Activated T-helper 17 cell treated with anti-CD3 and anti-CD28 coated beads, Interleukin-2, amount 50 U/mL, for 72 hours (primary cell): ENCODE measurements at places on chromosomes 16 and 17.
A peak's percentile ranks its signal among the peaks of the same experiment; 100 is the strongest.

GRCh38 chr17:54861471-54861983 is 39.1 kb upstream of the TOM1L1 start:
- ATAC-seq = no peak

GRCh38 chr17:33267271-33267790 is 25.8 kb downstream of the ASIC2 start:
- peak; percentile 42 for ATAC-seq

GRCh38 chr17:80260069-80260535 is 550 bp upstream of the RNF213 start:
- ATAC-seq = peak; percentile 43

DNA sequence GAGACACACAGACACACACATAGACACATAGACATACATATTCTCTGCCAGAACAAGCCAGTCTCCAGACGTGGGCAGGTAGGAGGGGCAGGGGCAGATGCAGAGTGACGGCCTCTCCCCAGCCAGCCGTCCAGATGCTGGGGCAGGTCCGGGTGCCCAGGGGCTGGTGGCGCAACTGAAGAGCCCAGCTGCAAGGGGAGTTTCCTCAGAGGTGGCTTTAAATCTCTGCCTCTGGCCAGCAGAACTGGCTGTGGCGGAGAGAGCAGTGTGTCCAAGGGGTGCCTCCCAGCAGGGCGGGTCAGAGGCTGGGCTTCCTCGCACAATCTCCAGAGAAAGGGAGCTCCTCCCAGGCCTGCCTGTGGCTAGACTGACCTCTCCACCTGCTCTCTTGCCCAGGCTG is 9.4 kb upstream of the GCGR start:
- no peak for ATAC-seq

GRCh38 chr17:78515480-78515879 is 61.7 kb downstream of the DNAH17 start:
- ATAC-seq = no peak

- no peak for ATAC-seq
Measured at GRCh38 chr17:69468207-69468606, 53.7 kb downstream of the MAP2K6 start.

DNA sequence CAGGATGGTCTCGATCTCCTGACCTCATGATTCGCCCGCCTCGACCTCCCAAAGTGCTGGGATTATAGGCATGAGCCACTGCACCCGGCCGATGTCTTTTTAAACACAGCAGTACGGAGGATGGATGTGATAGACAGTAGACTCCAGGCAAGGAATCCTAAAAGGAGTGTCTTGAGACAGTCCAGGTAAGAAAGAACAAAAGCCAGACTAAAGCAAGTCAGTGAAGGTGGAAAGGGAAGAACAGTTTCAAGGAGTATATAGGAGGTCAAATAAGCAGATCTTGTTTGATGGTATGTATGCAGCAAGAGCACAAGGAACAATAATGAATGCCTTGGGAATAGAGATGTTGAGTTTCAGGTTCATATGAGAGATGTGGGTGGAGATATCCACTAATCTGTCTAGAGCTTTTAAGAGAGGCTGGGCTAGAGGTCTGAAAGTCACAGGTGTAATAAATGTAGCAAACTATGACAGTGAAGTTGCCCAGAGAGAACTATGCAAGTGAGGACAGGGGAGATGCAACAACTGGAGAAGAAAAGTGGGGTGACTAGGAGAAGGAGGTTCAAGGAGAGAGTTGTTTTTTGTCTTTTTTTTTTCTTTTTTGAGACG is 4.5 kb downstream of the TUBD1 start:
- no peak for ATAC-seq

- ATAC-seq = no peak
Measured at GRCh38 chr16:6861815-6862477, 470.7 kb upstream of the RBFOX1 start.

DNA sequence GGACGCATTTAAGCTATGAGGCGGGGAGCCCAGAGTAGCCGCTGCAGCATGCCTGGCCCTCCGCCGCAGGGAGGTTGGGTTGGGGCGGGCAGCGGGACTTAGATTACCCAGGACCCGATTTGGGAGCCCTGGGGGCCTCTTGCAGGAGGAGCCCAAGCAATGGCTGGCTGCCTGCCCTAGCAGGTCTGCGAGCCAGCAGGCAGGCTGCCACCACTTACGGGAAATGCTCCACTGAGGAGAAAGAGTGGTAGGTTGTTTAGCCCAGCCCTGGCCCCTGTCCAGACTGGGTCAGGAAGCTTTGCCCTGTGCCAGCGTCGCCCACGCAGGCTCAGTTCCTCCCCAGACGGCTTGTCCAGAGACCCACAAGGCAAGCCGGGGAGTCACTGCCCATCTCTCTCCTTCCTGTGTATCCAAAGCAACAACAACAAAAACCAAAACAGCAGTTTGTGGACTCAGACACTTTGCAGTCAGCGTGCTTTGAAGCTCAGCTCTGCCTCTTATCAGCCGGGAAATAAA is 10.3 kb upstream of the TVP23A start:
- no peak for ATAC-seq

DNA sequence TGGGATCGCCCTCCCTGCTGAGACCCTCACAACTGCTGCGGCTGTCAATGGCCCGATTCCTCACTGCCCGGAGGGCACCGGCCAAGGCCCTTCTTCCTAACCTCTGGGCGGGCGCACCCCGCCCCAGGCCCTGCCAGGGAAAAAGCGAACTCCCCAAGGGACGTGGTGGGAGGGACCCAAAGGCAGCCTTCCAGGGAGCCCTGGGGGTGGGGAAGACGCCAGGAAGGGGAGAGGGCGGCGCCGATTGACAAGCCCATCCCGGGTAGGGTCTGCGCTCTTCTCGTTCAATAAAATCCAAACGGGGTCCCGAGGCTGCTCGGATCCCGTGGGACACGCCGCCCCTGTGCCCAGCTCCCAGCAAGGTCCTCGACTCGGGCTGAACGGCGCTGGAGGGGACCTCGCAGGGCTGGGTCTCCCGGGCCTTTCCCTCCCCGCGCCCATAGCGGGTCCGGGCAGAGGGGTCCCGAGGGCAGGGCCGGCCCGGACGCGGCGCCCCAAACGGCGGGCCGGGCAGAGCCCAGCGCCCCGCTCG is 416 bp downstream of the KIFC3 start:
- no peak for ATAC-seq

- no peak for ATAC-seq
Measured at GRCh38 chr16:2091547-2092255, 43.9 kb downstream of the TSC2 start.

GRCh38 chr16:9362050-9362449 is 270.6 kb downstream of the HAPSTR1 start:
- ATAC-seq = no peak

- ATAC-seq = peak; percentile 61
Measured at GRCh38 chr16:50602531-50603205, 54.5 kb downstream of the NKD1 start.

GRCh38 chr17:78046923-78047322 is 81.6 kb downstream of the TMC6 start:
- ATAC-seq = no peak

GRCh38 chr17:17714261-17714866 is 33.1 kb downstream of the RAI1 start:
- ATAC-seq = no peak

GRCh38 chr17:71522383-71522782 is 598.4 kb upstream of the SOX9 start:
- ATAC-seq = no peak

- peak; percentile 57 for ATAC-seq
Measured at GRCh38 chr17:58756246-58757161, 850 bp downstream of the PPM1E start.

DNA sequence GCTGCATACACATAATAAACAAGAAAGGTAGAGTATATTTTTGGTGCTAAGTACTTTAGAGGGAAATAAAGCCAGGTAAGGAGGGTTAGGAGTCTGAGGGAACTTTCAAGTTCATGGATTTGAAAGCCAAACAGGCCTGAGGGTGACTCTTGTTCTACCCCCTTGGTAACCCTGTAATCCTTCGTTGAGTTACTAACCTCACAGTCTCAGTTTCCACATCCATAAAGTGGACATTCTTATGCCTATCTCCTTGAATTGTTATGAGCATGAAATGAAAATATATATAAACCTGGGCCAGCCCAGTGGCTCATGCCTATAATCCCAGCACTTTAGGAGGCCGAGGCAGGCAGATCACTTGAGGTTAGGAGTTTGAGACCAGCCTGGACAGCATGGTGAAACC is 22.4 kb downstream of the PECAM1 start:
- ATAC-seq = no peak

GRCh38 chr16:54938212-54939028 is 7.8 kb downstream of the IRX5 start:
- ATAC-seq = no peak

- no peak for ATAC-seq
Measured at GRCh38 chr16:30377050-30377811, 2.6 kb downstream of the MYL11 start.

DNA sequence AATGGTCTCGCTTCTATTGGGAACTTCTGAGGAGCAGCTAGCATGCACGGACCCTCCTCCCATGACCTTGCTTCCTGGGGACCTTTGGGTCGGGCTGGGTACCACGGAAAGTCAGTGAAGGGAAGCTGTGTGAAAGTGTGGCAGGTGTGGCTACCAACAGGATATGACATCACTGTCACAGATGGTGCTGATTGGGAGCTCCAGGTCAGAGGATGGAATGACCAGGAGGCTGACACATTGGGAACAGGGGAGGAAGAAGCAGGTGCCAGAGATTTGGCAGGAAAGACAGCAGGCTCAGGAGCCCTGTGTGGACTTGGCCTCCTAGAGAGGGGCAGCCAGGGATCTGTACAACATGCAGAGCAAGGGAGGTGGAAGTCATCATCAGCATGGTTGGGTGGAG is 34.0 kb downstream of the CPNE2 start:
- ATAC-seq = no peak

DNA sequence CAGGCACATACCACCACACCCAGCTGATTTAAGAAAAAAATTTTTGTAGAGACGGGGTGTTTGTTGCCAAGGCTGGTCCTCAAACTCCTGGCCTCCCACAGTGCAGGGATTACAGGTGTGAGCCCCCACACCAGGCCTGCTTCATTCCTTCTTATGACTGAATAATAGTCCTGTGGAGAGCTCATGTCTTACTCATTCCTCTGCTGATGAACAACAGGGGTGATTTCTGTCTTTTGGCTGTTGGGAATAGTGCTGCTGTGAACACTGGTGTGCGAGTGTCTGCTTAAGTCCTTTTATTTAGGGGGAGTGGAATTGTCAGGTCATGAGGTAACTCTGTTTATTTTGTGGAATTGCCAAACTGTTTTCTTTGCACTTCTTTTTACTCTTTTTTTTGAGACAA is 2.7 kb upstream of the CTRB1 start:
- no peak for ATAC-seq

DNA sequence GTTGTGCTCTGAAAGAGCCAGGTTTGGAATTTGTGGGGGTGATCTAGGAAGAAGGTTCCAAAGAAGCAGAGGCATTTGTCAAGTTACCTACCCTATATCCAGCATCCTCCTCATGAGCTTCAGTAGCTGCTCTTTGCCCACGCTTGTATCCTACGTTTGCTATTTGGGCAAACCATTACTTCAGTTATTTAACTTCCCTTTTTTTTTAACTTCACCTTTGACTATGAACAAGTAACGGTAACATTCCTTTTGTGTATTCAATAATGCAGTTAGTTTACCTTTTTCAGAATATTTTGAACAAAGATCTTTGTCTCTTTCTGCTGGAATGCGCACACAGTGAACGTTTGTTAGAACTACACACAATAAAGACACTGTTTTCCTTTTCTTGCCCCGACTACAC is 41.5 kb downstream of the CYB5B start:
- ATAC-seq = no peak

GRCh38 chr16:18975109-18975508 is 8.6 kb upstream of the TMC7 start:
- no peak for ATAC-seq

GRCh38 chr17:62092784-62093183 is 27.7 kb upstream of the MED13 start:
- no peak for ATAC-seq

- no peak for ATAC-seq
Measured at GRCh38 chr16:53944025-53944424, 240.1 kb downstream of the FTO start.

- ATAC-seq = peak; percentile 43
Measured at GRCh38 chr17:48294806-48295361, 135.1 kb downstream of the SKAP1 start.

DNA sequence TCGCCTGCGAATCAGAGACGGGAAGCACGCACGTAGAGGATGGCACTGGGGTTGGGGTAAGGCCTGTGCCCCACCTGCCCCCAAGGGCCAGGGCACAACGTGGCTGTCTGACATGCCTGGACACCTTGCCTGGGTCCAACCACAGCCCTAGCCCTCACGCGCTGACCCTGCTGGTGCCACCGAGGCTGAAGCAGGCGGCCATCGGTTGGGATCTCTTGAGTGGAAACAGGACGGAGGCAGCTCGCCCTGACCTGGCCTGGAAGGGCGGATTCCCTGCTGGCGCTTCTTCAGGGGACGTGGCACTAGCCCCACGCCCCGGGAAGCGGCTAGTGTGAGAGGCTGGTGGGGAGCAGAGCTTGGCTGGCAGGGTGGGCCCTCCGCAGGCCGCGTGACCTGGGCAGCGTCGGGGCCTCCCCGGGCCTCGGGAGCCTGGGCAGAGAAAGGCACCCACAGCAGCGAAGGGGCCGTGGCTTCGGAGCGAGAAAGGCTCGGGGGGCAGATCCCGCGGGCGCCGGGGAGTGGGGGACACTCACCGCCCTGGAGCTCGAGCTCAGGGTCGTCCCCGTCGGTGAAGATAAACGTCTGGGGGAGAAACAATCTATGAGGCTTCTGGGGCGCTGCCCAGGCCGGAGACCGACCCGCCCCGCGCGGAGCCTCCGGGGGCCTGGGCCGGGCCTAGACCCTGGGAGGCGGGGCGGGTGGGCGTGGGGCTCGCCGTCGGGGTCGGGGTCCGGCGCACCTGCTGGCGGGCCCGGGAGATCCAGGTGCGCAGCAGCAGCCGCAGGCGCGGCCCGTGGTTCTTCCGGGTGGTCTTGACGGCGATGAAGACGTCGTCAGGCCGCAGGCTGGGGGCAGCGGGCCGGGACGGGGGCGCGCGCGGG is 610 bp downstream of the RFNG start:
- ATAC-seq = peak; percentile 24

- ATAC-seq = no peak
Measured at GRCh38 chr17:28948342-28948741, 3.0 kb downstream of the PHF12 start.

- ATAC-seq = no peak
Measured at GRCh38 chr17:78541488-78542206, 35.5 kb downstream of the DNAH17 start.

GRCh38 chr16:86931410-86931941 is 353.1 kb downstream of the FOXL1 start:
- no peak for ATAC-seq

GRCh38 chr17:71503710-71504465 is 616.9 kb upstream of the SOX9 start:
- no peak for ATAC-seq

GRCh38 chr17:78117027-78117981 is 11.3 kb downstream of the TMC6 start:
- no peak for ATAC-seq

GRCh38 chr16:86733546-86734254 is 155.4 kb downstream of the FOXL1 start:
- ATAC-seq = no peak

- ATAC-seq = no peak
Measured at GRCh38 chr17:79702034-79702433, 28.7 kb upstream of the ENPP7 start.
